Cardiac muscle cell (in vitro differentiated cells and primary cell): ENCODE measurements at places on chromosomes 11 and 22.

DNA sequence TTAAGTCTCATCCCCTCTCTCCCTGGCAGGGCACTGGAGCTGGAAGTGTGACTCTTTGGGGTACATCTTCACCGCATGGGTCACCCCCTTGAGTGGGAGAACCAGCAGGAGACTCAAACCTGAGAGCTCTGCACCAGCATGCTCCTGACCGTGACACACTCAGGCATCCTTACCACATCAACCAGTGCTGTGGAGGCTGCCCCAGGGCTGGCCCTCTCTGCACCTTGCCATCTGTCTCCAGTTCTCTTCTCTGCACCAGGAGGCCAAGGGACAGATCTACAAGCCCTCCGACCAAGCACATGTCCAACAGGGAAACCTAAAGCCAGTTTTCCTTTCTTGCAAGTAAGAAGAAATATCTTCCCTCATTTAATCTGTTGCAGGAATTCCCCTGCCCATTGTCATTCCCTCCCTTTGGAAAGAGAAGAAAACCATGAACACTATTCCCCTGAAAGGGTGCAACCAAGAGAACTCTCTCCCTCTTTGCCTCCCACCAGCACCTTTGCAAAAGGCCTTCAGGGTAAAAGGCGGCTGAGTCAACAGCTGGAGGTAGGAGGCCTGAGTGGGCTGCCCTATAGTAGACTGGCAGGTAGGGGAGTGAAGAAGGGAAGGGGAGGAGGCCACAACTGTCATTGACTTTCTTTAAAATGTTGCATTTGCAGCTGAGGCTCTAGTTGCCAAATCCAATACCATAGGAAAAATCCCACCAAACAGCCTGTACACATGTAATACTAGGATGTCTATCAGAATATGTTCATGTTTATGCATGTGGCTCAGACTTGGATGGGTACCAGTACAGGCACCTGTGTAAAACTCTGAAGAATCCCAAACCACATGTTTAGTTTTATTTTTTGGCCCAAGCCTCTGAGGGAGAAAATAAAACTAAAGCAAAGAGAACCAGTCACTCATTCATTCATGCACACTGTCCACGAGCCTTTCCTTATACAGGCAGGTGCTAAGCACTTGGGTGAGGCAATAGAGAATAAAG is 117.0 kb downstream of the WT1 start:
- H3K36me3 ChIP-seq = no peaks in the 10 kb centered on the region
- peaks cover 17% of the 10 kb centered on the region for H3K27me3 ChIP-seq
- DNase-seq = no peak

DNA sequence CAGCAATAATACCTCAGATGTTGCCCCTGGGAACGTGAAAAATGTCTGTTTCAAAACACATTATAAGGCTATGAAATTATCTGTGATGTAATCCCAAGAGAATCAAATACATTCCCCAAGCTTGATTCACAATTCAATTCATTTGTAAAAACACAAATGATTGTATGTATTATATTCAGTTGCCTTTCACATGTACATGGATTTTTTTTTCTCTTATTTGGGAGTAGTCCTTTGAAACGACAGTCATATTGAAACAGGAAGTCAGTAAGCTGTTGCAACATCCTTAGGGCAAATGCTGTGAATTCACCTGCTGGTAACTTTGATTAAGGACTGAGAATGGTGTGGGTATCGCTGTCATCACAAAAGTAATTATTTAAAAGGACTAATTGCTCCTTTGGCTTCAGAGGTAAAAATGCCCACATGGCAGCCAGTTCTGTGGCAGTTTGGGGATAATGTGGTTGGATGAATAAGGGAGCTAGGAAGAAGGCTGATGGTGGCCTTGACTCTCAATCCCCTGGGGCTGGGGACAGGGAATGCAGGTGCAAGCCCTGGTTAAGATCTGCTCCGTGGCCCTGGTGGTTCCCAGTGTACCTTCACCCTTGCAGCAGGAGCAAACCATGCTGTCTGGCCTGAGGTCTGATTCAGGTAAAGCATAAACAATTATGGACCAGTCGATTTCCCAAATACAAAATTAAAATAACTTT is 13.2 kb downstream of the EHF start:
- no peaks in the 10 kb centered on the region for H3K27me3 ChIP-seq
- no peak for DNase-seq
- H3K27ac ChIP-seq = no peak overlapping the region
- H3K36me3 ChIP-seq = no peaks in the 10 kb centered on the region
- no peaks in the 10 kb centered on the region for H3K4me1 ChIP-seq
- no peak overlapping the region for H3K4me3 ChIP-seq

- H3K4me1 ChIP-seq = peaks cover 5% of the 10 kb centered on the region
- no peak overlapping the region for H3K4me3 ChIP-seq
- no peak overlapping the region for H3K27ac ChIP-seq
- H3K27me3 ChIP-seq = no peaks in the 10 kb centered on the region
- no peak for DNase-seq
These were observed 44.7 kb downstream of the SNX19 start for GRCh38 chr11:130871616-130872015.

- no peak for DNase-seq
- no peak overlapping the region for H3K27ac ChIP-seq
- no peak overlapping the region for H3K4me3 ChIP-seq
These were observed 5.5 kb downstream of the FOLR3 start for GRCh38 chr11:72141066-72141465.

DNA sequence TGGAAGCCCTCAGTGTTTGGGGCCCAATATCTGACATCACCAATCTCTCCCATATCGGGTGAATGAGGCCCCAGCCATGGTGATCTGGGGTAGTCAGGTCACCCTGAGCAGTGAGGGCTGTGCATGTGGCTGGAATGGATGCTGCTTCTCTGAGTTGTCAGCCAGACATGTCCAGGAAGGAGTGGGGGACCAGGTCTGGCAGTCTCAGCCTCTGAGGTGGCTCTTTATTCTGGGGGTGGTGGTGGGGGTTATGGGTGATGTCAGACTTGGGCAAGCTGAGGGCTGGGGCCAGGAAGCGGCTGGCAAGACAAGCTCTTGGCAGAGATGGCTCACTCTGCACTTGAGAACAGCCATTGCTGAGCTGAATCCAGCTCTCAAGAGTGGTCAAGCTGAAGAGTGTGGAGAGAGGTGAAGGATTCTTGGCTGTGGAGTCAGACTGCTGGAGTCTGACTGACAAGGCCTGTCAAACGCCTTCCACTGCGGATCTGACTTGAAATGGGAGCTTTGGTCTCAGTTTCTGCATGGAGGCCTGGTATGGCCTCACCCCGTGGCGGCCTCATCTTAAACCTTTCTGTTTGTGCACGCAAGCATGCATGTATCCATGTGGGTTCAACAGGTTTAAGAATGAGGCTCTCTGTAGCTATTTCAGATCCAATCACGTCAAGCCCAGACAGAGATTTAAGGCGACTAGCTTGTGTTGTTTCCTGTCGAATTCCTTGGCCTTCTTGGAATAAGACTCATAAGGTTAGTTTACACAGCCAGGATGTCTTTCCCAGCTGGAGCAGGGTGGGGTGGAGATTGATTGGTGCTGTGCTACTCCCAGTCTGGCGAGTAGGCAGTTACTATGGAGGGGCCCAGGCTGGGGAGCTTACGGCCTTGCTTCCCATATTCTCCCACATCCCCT is 83.9 kb upstream of the TIMP3 start:
- H3K36me3 ChIP-seq = no peaks in the 10 kb centered on the region
- peaks cover 8% of the 10 kb centered on the region for H3K4me1 ChIP-seq
- no peak overlapping the region for H3K4me3 ChIP-seq
- no peaks in the 10 kb centered on the region for H3K27me3 ChIP-seq
- DNase-seq = no peak

GRCh38 chr11:72595292-72595684 is 78.9 kb downstream of the PDE2A start:
- no peaks in the 10 kb centered on the region for H3K4me1 ChIP-seq
- no peaks in the 10 kb centered on the region for H3K36me3 ChIP-seq
- H3K27ac ChIP-seq = no peak overlapping the region
- no peak overlapping the region for H3K4me3 ChIP-seq

DNA sequence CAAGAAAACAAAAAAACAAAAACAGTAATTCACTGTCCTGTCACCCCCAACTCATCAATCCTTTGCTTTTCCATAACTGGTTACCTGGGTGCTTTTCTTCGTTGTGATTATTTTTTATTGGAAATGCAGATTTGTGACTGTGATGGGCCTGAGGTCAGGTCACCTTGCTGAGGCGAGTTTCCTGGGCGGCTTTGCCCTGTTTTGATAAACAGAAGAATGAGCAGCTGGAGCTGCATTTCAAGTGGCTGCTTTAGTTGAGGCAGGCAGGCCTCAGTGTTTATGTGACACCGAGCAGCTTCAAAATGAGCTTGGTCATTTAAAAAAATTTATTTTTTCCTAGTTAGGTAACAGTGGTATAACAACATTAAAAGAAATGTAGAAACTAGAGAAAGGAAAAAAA is 22.2 kb downstream of the PTPRJ start:
- peaks cover 47% of the 10 kb centered on the region for H3K4me1 ChIP-seq
- no peaks in the 10 kb centered on the region for H3K36me3 ChIP-seq
- no peak for DNase-seq
- no peak overlapping the region for H3K4me3 ChIP-seq
- H3K27ac ChIP-seq = no peak overlapping the region
- H3K27me3 ChIP-seq = no peaks in the 10 kb centered on the region

DNA sequence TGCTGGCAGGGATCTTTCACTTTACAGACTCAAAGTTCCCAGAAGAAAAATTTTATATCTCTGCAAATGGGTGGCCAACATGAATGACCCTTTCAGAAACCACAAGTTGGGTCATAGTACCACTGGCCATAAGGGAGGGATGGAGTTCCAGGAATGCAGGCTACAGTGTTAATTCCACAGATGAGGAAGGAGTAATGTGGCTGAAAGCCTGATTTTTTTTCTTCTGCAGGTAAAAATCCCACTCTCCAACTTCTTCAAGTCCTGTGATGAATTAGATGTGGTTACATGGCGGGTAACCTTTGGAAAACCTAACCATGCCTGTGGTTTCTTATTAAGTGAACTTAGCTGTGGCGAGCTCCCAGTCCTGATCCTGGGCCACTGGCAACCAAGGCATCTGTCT is 103.2 kb downstream of the SLC1A2 start:
- peaks cover 12% of the 10 kb centered on the region for H3K4me1 ChIP-seq
- H3K27me3 ChIP-seq = no peaks in the 10 kb centered on the region
- DNase-seq = no peak
- no peaks in the 10 kb centered on the region for H3K36me3 ChIP-seq
- no peak overlapping the region for H3K4me3 ChIP-seq

DNA sequence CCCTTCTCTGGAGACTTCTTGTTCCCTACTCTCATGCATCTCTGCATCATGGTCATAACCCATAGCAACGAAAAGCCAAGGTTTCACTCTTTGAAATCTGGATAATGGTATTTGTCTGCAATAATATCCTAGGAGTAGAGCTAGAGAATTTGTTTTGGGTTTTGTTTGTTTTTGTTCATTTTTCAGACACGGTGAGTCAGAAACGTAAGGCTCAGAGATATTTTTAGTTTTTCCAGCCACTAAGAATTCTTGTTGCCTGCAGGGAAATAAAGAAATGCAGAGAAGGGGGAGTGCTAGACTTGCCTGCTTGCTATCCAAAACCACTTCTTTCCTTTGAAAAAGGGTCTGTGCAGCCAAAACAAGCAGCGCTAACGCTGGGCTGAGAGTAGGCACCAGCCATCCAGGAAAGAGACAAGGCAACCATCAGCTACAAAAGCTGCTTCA is 26.0 kb downstream of the POU2AF3 start:
- H3K36me3 ChIP-seq = no peaks in the 10 kb centered on the region
- H3K27ac ChIP-seq = no peak overlapping the region
- H3K4me1 ChIP-seq = no peaks in the 10 kb centered on the region
- peak; percentile 15 for DNase-seq

DNA sequence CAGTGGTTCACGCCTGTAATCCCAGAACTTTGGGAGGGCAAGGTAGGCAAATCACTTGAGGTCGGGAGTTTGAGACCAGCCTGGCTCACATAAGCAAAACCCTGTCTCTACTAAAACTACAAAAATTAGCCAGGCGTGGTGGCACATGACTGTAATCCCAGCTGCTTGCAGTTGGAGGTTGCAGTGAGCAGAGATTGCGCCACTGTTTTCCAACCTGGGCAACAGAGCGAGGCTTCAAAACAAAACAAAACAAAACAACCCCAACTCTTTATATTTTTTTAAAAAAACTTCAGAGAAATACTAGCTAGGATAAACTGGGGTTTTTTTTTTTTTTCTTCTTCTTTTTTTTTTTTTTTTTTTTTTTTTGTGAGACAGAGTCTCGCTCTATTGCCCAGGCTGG is 31.8 kb upstream of the RAPSN start:
- peaks cover 84% of the 10 kb centered on the region for H3K36me3 ChIP-seq
- no peak overlapping the region for H3K4me3 ChIP-seq
- H3K27ac ChIP-seq = no peak overlapping the region
- no peaks in the 10 kb centered on the region for H3K27me3 ChIP-seq
- no peaks in the 10 kb centered on the region for H3K4me1 ChIP-seq

DNA sequence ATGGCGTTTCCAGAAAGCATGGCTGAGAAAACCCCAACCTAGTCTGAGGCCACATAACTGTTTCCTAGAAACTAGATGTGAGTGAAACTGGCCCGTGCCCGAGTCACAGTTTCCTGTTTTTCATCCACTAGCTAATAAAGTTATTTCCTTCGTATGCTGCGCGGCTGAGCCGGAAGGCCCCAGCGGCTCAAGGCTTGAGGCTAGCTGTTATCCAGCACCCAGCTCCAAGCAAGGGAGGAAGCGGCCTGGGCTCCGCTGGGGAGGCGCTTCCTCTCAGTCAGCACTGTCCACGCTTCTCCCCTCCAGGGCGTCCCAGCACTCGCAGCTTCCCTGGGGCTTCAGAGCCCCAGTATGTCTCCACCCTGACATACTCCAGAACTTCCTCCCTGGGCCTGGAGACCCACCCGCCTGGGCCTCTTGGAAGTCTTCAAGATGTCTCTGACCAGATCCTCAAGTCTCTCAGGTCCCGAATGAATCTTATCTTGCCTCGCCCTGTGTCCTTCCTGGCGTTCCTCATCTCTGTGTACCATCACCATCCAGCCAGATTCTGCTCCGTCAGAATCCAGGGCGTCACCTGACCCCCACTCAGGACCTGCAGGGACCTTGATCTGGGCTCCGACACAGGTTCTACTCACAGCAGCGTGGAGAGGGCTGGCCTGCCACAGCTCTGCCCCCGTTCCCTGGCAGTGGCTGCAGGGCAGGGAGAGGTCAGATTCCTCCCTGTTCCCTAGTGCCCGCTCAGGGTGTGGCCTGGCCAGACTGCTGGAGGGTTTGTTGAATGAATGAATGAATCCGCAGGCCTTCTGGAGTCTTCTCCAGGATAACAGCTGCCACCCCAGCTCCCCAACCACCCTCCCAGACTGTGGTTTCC is 81.9 kb downstream of the LRRC32 start:
- H3K4me3 ChIP-seq = no peak overlapping the region
- no peaks in the 10 kb centered on the region for H3K27me3 ChIP-seq
- peaks cover 5% of the 10 kb centered on the region for H3K4me1 ChIP-seq
- DNase-seq = peak; percentile 80
